ENCODE measurements at places on chromosomes 4 and X.

DNA sequence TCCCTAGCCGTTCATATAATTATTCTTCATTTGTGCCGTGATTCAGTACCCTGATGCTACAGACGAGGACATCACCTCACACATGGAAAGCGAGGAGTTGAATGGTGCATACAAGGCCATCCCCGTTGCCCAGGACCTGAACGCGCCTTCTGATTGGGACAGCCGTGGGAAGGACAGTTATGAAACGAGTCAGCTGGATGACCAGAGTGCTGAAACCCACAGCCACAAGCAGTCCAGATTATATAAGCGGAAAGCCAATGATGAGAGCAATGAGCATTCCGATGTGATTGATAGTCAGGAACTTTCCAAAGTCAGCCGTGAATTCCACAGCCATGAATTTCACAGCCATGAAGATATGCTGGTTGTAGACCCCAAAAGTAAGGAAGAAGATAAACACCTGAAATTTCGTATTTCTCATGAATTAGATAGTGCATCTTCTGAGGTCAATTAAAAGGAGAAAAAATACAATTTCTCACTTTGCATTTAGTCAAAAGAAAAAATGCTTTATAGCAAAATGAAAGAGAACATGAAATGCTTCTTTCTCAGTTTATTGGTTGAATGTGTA is 7.0 kb downstream of the SPP1 start:
- no peak for DNase-seq

GRCh38 chrX:67734111-67734753 is 190.4 kb downstream of the AR start:
- DNase-seq = no peak

DNA sequence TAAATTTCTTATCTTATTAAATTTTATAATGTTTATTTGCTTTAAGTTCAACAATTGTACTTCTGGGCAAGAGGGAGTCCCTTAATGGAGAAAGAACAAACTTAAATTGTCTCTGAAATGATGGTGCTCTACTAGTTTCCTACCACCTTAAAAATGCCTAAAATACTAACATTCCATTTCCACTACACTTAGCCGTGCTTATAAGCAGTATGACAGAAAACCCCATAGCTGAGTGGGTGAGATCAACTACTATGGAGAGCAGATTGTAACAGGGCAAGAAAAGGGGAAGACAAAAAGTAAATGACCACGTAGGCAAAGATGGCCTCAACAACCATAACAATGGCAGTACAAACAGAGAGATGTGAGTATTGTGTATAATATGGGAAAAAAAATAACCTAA is 35.0 kb downstream of the RFC1 start:
- no peak for DNase-seq

DNA sequence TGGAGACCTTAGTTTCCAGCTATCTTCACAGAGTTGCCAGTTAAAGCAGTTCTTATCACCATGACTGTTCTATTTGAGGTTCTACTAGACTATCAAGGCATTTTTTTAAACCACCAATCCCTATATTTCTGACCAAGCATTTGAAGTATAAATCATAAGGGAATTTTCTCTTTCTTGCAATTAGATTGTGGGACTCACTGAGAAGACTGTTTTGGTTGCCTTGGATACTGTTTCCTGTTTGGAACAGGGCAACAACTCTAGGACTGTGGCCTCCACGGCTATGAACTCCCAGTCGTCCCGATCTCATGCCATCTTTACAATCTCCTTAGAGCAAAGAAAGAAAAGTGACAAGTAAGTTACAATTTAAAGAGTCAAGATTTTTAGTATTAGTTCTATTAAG is 11.8 kb downstream of the KIF4A start:
- DNase-seq = no peak

- no peak for DNase-seq
Measured at GRCh38 chrX:65723706-65724105, 56.3 kb downstream of the MSN start.

- no peak for DNase-seq
Measured at GRCh38 chrX:131704136-131704695, 160.3 kb downstream of the OR13H1 start.

DNA sequence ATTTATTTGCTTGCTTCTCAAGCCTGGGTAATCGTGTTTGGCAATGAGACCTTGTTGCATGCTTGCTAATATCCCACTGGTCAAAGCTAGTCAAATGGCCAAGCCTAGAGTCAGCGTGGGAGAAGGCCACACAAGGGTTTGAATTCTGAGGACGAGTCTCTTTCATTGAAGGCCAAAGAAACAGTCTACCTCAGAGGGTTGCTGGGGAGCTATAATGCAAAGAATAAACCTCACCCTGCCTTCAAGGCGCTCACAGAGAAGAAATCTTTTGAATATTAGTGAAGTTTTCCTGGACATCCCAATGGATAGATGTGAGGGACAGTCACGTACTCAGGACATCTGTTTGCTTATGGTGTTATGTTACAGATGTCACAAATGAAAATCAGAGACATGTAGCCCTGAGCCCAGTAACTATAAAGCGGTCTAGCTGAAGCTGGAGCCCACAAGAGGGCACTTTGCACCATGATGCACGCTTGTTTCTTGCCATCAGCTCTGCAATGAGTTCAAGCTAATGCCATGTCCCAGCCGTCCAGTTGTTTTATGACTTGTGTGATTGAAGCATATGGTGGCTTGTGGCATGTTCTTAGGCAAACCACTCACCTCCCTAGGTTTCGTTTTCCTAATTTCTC is 1.1 kb upstream of the TLR3 start:
- peak; percentile 4 for DNase-seq

GRCh38 chr4:107740950-107741701 is 21.1 kb upstream of the PAPSS1 start:
- no peak for DNase-seq

DNA sequence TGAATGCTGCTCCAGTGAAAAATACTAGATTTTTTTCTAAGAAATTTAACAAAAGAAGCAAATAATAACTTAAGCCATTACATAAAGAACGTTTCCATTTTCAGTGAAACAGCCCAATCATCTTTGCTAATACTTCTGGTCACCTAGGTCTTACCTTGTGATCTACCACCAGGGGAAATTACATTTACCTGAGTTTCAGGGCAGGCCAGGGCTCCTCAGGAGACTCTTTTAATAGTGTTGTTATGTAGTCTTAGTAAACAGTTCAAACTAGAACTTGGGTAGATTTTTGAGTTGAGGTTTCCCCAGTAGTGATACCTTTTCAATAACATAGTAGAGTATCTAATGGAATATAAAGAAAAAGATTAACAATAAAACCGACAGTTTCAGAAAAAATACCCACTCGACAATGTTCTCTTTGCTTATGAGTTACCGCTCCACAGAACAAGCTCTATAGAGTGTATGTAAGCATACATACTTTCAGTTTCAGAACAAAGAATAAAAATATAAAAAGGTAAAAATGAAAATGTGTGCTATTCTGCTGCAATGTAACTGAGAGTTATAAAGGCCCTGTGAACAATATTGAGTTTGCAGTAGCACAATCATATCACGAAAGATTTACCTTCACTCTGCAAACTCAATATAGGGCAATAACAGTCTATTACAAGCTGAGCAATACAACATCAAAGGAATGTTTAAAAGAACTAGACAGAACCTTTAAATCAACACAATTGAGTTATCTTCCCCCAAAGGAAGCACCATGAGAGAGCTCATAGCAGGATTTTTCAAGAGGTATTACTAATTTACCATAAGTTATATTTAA is 165.8 kb downstream of the ATOH1 start:
- DNase-seq = no peak

- DNase-seq = no peak
Measured at GRCh38 chrX:39875834-39876628, 221.7 kb downstream of the BCOR start.

DNA sequence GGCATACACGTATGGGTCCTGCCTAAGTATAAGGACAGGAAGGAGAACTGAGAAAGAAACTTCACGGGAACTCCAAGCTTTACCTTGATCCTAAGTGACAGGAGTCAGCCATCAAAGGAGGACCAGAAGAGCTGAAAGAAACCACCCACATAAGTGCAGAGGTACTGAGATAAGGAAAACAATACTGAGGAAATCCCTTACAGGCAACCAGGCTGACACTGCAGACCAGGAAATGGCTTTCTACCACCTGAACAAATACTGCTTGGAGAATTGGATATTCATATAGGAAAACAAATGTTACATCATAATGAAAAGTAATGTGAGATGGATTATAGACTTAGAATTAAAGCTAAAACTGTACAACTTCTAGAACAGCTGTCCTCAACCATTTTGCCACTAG is 127.0 kb downstream of the IL15 start:
- DNase-seq = no peak

- no peak for DNase-seq
Measured at GRCh38 chr4:156242390-156242789, 288.7 kb upstream of the CTSO start.

DNA sequence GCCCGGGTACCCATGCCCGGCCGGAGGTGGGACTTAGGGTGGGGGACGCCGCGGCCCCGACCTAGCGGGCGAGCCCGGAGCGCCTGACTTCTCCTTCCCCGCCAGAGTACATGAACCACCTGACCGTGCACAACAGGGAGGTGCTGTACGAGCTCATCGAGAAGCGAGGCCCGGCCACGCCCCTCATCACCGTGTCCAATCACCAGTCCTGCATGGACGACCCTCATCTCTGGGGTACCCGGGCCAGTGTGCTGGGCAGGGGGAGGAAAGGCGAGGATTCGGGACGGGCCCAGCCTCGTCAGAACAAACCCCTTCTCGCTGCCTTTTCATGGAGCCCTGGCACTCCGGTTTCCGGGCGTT is 622 bp downstream of the TAFAZZIN start:
- peak; percentile 49 for DNase-seq

DNA sequence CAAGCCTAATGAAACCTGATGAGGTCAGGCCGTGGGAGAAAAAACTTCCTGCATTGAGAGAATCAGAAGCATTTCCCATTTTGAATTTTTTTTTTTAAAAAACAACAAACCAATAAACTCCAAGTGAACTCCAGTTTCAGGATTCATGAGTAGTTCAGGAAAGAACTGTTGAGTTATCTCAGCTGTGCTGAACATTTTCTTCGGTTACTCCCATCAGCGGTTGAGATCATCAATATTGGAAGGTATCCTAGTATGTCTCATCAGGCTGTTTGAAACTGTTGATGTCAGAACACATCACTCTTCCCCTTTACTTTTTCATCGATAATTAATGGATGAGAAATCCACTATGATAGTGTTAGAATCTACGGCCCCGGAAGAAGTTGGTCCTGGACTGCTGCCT is 82.4 kb upstream of the ADGRG2 start:
- DNase-seq = no peak
